NCI-H774 (cell line): ENCODE measurements at places on chromosomes 3 and 15.
A peak's percentile ranks its signal among the peaks of the same experiment; 100 is the strongest.

GRCh38 chr3:172138792-172139507, 99.6 kb downstream of the FNDC3B start:
- DNase-seq: peak; percentile 7

DNA sequence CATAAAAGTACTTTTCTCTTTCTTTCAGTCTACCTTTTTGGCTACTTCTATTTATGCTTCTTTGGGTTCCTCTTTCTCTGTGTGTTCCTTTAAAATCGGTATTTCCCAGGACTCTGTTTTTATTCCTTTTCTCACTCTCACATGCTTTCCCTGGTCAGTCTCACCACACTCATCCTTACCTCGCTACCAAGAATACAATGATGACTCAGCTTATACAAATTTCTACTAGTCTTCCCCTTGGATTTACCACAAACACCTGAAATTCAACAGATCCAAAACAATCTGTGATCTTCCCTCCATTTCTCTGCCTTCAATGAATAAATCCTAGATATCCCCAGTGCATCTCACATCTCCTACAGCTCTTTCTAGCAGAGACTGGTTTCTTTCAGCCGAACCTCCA, 52.9 kb downstream of the TUBGCP4 start:
- no peak for DNase-seq

DNA sequence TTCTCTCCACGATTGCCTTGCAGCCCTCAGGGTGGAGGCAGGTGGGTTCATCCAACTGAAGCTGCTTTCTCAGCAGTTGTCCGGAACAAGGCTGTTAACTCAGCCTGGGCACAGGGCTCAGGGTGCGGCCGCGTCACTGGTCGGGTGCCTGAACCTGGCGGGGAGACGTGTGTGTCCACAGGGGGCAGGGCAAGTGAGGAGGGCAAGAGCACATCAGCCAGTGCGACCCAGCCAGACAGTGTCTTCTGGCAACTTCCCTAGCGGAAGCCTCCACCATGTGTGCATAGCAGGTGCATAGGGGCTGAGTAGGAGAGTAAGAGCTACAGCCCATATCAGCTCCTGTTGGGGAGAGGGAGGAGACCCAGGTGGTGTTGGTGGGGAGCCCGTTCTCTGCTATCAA, 150.4 kb upstream of the THRB start:
- DNase-seq: no peak

- DNase-seq: no peak
These were observed 2.0 kb upstream of the SLC24A1 start for GRCh38 chr15:65619626-65620290.

DNA sequence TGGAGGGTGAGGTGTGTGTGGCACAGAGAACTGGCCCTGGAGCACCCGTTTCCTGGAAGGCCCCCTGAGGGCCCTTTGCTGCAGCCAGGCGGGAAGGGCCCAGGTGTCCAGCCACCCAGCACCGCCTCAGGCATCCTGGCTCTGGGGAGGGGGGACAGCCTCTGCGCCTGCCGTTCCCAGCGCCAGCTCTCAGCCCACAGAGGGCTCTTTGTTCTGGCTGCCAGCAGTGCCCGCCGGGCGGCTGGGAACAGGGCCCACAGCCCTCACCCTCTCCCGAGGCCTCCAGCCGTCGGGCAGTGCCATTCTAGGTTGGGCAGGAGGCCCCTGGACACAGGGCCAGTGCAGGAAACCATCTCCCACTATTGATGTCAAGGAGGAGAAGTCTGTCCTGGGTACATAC, 8.3 kb downstream of the SLC38A3 start:
- DNase-seq: no peak

- no peak for DNase-seq
These were observed 15.2 kb upstream of the EID1 start for GRCh38 chr15:48862705-48863104.

DNA sequence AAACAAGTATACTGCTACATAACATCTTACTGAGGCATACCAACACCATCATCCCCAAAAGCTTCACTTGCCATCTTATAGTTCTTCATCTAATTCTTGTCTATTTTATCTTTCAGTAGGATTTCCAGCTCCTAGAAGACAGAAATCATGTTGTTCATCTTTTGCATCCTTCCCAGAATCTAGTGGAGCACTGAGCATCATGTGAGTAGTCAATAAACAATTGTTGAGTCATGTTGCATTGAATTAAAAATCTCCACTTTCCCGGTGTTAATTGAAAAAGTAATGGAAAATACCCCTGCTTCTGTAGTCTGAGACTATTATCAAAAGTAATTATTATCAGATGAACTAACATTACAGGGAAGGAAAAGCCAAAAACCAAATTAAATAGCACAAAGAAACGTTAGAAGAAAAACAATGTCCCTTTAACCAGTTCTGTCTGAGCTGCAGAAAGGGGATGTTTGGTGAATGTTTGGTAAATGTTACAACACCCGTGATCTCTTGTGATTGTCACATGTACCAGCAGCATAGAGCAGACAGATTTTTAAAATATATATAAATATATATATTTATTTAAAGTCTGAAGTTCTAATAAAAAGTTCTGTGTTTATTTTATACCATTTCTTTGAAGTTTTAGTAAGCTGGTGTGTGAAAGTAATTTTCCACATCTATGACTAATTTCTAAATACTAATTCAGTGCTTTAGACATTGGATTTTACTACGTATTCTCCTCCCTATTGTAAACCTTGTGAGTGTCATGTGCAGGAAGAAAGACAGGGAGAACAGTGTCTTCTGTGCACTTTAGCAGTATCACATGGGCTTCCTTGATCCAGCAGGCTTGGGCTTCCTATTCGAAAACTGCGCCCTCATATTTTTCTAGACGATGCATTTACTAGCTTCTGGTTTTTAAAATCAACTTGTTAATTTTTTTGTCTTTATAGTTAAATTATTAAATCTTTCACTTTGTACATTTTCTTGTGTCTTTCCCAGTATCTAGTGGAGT, 85.6 kb downstream of the RAP2B start:
- DNase-seq: no peak

GRCh38 chr3:29291982-29292363, 11.1 kb downstream of the RBMS3 start:
- DNase-seq: no peak

- no peak for DNase-seq
These were observed 9.1 kb upstream of the FOXB1 start for GRCh38 chr15:59994888-59995557.

DNA sequence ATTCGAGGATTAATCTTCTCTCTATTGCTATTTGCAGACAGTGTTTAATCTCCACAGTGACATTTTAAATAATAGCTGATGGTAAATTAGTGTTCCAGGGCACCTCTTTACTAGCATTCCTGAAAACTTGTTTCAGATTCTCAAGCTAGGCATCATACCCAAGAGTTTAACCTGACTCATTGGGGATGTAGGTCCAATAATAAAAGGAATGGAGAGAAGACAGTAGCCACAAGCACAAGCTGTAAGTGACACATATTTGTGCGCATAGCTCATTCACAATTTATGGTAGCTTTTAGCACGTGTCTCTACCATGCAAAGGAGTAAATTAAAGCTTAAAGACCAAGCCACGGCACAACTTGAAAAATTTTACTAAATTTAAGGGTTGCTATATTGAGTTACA, 171.3 kb upstream of the FAM3D start:
- DNase-seq: no peak

DNA sequence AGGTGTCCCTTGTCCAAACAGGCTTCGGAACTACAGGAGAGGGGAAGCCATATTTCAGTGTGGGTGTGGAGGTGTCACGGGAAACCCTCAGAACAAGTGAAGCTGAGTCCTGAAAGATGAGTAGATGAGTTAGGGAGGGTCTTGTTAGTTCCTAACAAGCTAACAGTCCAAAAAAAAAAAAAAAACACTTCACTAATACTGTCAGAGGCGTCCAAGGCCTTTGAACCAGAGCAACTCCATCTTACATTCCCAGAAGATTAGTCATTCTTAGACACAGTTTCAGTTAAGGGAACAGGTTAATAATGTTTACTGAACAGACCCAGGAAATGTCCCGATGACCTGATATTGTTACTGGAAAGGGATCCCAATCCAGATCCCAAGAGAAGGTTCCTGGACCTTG, 7.0 kb upstream of the ATP8B4 start:
- DNase-seq: no peak

- DNase-seq: no peak
These were observed 49.3 kb downstream of the HHLA2 start for GRCh38 chr3:108345492-108346205.

- DNase-seq: no peak
These were observed 358.1 kb downstream of the MECOM start for GRCh38 chr3:169305460-169305859.

DNA sequence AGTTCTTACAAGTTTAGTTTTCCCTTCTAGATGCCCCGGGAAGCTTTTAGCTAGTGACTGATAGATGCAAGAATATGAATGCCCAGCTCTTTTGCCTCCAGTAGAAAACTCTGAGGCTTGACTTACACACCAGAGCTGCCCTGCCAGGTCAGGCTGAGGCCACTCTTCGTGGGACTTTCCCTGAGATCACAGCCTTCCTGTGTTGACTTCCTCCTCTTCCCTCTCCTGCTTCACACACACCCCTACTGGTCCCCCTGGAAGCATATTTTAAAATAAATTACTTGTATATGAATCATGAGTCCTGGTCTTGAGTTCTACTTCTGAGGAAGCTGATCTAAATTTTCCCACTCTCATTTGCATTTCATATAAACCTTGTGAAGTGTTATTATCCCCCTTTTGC, 413.7 kb downstream of the PDCD6IP start:
- DNase-seq: no peak

DNA sequence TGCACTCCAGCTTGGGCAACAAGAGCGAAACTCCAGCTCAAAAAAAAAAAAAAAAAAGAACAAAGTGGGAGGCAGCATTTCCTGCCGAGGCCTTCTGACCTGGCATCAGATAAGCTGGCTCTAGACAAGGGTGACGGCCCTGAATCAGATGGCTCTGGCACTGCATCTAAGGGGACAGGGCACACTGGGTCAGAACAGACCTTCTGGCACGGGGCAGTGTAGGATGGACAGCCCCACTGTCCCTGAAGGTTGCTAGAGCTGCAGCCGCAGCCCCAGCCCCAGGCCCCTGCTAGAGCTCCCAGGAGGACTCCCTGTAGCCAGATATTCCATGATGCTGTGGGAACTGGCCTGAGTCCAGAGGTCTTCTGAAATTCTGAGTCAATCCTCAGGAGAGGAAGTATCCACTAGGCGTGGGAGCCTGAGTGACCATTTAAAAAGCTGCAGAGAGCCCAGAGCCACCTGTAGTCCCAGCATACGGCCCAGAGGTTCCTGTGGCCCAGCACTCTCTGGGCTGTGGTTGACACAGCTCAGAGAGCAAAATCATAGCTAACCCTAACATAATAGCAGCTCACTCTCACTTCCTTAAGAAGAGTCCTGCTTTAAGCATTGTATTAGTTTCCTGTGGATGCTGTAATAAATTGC, 69.2 kb upstream of the MFGE8 start:
- no peak for DNase-seq

- no peak for DNase-seq
These were observed 85.1 kb upstream of the FLNB start for GRCh38 chr3:57923101-57923500.

DNA sequence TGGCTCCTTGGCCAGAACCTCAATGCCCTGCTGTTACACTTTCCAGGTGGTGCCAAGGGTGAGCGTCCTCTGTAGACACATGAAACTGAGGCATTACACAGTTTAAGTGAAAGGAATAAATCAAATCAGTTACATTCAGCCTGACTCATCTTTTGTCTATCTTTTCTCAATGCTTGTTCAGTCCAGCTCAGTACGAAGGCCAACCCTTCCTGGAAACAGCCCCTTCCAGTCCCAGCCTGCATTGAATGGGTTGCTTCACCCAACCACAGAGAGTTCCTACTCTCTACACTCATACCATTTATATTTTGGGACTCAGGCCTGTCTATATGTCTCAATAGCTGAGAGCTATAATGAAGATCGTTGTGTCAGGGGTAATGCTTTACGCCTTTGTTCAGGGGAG, 363.6 kb downstream of the RORA start:
- DNase-seq: no peak

- DNase-seq: peak; percentile 83
These were observed at the start of gene C3orf70 for GRCh38 chr3:185152410-185153170. C3orf70 (minus strand) TSS chr3:185153060; CDS start chr3:185152823, 237 bp downstream.

GRCh38 chr3:71350998-71351397, 232.5 kb downstream of the FOXP1 start:
- no peak for DNase-seq

GRCh38 chr15:88736204-88736603, 67.0 kb upstream of the ACAN start:
- no peak for DNase-seq

- DNase-seq: no peak
These were observed 69.3 kb downstream of the SMAD6 start for GRCh38 chr15:66771351-66771650.

GRCh38 chr3:171850320-171850959, 7.3 kb downstream of the TMEM212 start:
- DNase-seq: no peak

DNA sequence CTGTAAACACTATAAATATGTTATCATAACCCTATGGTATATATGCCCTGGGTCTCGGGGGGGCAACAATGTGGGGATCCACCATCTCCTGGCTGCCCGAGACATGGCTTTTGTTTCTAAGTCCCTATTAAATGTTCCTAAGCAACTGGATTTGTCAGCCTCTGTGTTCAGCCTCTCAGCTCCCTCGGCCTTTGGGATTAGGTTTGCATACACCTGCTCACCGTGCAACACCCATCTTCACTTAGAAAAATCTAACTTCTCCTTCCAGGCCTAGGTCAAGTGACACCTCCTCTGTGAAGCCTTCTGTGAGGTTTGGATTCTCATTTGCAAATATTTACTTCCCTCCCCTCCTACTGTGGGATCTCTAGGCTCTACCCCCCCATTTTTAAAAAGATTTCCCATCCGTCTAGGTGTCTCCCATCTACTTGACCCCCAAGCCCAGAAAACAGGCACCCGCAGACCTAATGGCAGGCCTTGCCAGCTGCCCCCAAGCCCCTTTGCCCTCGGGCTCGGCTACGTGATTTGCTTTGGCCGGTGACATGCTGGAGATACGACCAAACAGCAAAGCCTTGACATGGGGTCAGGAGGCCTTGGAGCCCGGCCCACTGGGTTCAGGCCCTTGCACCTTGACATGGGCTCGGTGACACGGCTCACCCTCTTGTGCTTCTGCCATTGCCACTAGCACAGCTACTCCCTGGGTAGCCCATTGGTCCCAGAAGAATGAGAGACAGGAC, 66.0 kb upstream of the BLM start:
- DNase-seq: no peak

DNA sequence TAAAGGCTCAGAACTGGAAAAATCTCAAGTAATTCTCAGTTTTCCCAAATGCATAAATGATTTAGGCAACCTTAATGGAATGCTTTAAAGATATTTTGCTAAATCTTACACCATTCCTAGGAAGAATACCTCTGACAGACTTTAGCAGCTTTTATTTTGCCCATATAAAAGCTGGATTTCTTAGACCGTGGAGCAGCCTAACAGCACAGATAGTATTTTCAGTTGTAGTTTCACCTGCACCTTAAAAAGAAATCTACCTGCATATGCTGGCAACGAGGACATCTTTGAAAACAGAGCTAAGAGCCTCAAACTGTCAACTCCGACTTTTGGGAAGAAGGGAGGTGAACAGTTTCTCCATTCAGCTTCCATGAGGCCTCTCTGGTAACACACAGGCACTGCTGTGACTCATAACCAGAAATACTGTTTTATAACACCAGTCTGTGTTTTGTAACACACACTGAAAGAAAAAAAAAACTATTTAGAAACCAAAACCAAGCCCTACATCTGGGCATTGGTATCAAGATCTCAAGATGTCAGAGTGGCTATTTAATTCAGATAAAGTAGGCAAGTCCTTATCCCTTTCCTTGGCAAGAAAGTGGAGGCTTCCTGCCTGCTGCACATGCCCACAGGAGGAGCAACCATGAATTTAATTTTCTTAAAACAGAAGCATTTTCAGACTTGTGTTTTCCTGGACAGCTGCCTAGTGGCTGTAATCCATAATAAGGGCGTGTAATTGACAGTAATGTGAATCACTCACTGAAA, 181.5 kb upstream of the ICE2 start:
- no peak for DNase-seq
